Smooth muscle cell of trachea (primary cell): ENCODE measurements at places on chromosomes 5 and 9. TPM values are rescaled to one million over a fixed set of nuclear protein-coding genes. Genes with fewer than 3 reads are reported as not detected.

The STING1 gene
- total RNA-seq, result 58.9 and 67.6 TPM in 2 replicates

The OTULINL gene
- total RNA-seq, result under 0.01 and 0.17 TPM in 2 replicates

The C5orf58 gene
- total RNA-seq, result not detected in 2 replicates

The IL13 gene
- not detected in 2 replicates for total RNA-seq

The CXCL14 gene
- 0.33 TPM in 1 of 2 replicates, not detected in the other for total RNA-seq

The GABRG2 gene
- not detected in 2 replicates for total RNA-seq

The ZNF883 gene
- 3.9 and 7.9 TPM in 2 replicates for total RNA-seq

The GPR151 gene
- total RNA-seq, result not detected in 2 replicates

The SPATA31A3 gene
- not detected in 2 replicates for total RNA-seq

The LURAP1L gene
- total RNA-seq, result 41.6 and 63.7 TPM in 2 replicates

The PKD2L2 gene
- total RNA-seq, result not detected in 2 replicates

The FAM221B gene
- total RNA-seq, result not detected in 2 replicates

The IRX4 gene
- 0.15 TPM in 1 of 2 replicates, not detected in the other for total RNA-seq

The FAT2 gene
- under 0.01 and 0.58 TPM in 2 replicates for total RNA-seq

The IL17B gene
- not detected in 2 replicates for total RNA-seq

The SLC45A2 gene
- under 0.01 TPM in 1 of 2 replicates, not detected in the other for total RNA-seq

The SPATA31C1 gene
- not detected in 2 replicates for total RNA-seq

The PCDHB1 gene
- not detected in 2 replicates for total RNA-seq

The ELAVL2 gene
- 0.15 and 0.17 TPM in 2 replicates for total RNA-seq

The PANK3 gene
- 23.7 and 30.4 TPM in 2 replicates for total RNA-seq

The TMEM232 gene
- total RNA-seq, result 7.0 and 7.6 TPM in 2 replicates

The ATG10 gene
- total RNA-seq, result 8.1 and 16.9 TPM in 2 replicates

The PDGFRB gene
- total RNA-seq, result 126 and 239 TPM in 2 replicates
